ENCODE measurements at places on chromosomes 1 and 21.

DNA sequence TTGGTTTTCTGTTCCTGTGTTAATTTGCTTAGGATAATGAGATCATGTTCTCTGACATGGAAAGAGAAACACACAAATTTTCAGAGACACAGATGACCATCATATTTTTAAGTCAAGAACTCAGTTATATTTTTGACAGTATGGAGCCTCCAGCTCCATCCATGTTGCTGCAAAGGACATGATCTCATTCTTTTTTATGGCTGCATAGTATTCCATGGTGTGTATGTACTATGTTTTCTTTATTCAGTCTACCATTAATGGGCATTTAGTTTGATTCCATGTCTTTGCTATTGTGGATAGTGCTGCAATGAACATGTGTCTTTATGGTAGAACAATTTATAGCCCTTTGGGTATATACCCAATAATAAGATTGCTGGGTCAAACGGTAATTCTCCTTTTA, 47.0 kb downstream of the DDR2 start:
- no peak for DNase-seq

DNA sequence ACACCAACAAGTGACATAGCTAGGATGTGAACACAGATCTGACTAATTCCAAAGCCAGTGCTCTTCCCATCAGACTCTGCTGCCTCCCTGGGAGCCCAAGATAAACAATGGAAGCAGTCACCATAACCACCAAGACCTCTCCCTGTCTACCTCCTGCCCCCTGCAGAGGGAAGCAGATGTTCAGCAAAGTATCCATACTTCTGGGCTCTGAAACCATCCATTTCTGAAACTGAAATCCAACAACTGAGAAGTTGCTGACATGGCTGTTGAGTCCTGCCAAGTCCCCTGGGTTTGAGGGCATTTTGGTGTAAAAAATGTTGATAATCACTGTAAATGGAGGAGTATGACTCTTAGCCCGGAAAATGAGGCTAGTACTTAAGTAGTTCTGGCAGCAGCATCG, 102.1 kb downstream of the TYW3 start:
- peak; percentile 4 for DNase-seq

DNA sequence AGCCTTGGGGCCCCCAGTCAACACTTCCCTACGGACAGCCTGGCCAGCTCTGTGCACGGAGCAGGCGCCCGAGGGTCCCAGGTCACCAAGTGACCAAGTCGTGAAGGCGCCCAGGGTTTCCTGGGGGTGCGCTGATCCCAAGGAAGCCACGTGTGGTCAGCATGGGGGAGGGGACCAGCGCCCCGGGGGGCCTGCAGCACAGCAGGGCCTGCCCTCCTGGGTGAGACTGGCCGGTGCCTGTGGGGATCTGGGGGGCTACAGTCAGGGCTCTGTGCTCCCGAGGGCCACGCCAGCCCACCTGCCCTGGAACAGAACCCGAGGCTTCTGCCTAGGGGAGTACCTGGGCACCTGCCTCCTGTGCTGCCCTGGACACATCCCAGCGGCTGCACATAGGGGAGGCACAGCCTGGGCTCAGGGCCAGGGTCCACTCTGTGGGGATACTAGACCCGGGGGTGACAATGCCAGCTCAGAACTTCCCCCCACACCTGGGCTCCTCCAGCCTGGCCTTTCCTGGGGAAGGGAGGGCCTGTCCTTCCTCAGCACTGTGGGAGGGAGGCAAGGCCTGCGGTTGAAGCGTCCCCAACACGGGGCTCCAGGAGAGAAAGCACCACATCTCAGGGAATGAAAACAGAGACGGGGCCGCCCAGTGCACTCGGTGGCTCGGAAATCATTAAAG, 6.2 kb upstream of the POFUT2 start:
- DNase-seq, result no peak

- peak; percentile 36 for DNase-seq
Measured at GRCh38 chr1:115114308-115114707, 25.0 kb upstream of the TSPAN2 start.

DNA sequence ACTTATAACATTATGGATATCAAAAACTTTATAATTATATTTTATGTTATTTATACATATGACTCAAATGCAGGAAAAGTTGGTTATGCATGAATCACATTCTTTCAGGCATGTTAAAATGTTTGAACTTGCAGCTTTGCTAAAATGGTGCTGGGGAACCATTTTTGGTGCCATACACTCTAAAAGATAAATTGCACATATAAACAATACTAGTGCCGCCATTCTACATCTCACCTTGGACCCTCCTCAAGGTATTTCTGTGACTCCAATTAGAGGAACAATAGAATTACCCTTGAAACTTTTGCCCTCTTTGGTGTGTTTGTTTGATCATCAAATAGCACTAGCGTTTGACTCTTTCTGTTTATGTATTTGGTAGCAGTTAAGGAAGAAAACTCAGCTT, 997 bp downstream of the PRKACB start:
- DNase-seq, result no peak

DNA sequence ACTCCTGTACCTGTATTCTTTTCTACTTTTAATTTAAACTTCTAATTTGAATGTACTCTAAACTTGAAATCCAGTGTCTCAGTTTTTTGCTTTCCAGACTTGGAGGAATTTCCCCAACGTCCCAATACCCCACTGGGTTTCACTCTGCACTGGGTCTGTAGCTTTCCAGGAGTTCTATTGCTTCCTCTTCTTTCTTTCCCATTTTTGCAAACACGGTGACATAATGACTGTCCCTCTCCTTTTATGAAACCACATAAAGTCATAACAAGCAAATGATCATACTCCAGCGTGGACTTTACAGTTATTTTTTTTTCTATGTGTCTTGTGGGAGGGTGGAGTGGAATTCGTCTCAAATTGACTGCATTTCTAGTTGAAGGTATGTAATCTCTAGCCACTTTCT, 97.1 kb downstream of the FASLG start:
- no peak for DNase-seq

- DNase-seq, result no peak
Measured at GRCh38 chr1:76492752-76493430, 374.4 kb upstream of the ST6GALNAC5 start.

DNA sequence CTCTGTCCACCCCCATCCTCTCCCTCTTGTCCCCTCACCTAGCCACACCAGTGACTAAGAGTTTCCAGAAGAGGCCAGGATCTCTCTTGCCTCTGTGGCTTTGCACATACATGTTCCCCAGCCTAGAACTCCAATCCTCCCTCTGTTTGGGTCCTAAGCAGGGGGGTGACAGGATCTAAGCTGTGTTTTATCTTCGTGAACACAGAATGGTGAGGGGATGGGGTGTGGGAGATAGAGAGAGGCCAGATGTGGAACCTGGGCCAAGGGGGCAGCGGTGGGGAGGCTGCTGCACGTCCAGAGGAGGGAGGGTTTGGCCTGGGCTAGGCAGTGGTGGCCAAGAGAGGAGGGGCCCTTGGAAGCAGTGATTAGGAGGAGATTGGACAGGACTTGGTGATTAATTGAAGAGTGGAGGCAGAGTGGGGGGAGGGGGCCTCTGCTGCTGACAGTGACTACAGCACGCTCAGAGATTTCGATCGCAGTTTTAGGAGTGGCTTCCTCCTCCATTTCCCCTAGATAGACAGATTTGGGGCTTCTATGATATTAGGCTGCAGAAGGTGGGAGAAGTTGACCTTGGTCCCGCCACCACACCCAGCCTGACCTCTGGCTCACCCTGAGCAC, 17.1 kb upstream of the ADGRB2 start:
- DNase-seq, result no peak

- no peak for DNase-seq
Measured at GRCh38 chr1:169644297-169644696, 14.4 kb upstream of the SELP start.

GRCh38 chr21:38249256-38249655, 7.5 kb upstream of the KCNJ15 start:
- no peak for DNase-seq

GRCh38 chr1:73637264-73637663, 560.7 kb downstream of the LRRIQ3 start:
- DNase-seq, result no peak

DNA sequence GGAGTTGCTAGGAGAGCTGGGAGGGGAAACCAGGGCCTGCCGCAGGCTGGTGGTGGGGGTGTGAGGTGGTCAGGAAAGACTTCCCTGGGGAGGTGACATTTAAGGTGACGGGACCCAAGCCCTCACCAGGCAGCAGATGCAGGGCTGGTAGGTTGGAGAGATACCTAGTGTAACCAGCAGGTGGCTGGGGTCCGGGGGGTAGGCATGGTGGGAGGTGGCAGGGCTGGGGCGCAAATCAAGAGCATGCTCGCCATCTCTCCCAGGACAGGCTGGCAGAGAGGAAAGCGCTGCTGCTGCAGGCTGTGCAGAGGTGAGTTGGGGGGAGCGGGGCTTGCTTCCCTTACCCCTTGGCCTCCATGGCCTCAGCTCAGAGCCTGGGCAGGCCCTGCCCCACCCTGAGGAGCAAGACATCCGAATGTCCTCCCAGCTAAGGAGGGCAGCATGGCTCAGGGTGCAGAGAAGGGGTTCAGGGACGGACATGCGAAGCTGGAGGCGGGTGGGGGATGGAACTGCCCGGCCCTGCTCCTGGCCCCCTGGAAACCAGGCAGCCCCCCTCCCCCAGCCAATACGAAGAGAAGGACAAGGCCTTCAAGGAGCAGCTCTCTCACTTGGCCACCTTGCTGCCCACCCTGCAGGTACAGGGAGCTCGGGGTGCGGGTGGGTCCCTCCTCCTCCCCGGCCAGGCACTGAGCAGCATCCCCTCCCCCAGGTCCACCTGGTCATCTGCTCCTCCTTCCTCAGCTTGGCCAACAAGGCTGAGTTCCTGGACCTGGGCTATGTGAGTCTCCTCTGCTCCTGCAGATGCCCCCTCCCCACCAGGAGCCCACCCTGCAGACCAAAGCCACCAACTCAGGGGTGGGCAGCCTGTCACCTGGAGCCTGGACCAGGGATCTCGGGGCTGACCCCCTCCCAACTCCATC, 4.0 kb downstream of the RNF207 start:
- DNase-seq, result no peak

GRCh38 chr1:150146849-150147542, 2.7 kb upstream of the PLEKHO1 start:
- DNase-seq, result no peak

DNA sequence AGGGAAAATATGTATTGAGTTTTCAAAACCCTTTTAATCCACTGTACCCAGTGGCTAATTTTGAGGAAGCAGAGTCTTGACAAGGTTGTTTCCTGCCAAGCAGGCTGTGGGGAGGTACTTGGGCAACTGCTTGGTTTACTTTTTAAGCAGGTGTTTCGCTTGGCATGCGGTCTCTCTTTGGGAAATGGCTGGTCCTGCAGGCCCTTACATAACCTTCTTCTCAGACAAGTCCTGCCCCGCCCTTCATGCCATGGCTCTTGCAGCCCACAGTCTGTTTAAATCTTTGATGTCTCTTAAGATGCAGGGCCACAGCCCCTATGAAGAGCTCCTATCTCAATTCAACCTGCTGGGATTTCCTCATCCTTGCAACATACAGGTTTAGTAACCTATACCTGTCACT, 36.0 kb upstream of the ABCD3 start:
- DNase-seq, result no peak

DNA sequence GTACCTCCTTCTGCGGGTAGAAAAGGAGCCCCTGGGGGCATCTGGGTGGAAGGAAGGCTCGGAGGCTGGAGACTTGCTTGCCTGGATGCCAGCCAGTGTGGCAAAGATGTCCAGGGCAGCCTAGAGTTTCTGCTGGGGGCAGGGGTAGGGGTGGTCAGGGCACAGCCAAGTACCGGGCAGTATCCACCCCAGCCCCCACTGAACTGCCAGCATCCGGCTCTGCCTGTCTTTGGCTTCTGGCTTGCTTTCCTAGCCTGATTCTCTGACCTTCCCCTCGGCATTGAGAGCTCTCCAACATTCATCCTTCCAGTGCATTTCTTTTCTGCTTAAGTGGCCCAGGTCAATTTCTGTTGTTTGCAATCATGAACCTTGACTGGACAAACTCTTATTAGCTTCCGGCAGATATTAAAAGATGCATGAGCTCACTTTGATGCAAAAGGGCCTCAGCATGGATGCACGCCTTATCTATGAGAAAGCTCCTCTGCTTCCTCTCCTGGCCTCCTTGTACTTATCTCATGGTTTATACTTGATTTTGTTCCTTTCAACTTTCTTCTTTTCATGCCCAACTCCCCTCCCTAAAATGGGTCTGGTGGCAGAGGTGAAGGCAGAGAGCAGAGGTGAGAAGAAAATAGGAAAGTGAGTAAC, 116.9 kb downstream of the HLCS start:
- no peak for DNase-seq

- no peak for DNase-seq
Measured at GRCh38 chr21:19553919-19554615, 1150.5 kb upstream of the TMPRSS15 start.

DNA sequence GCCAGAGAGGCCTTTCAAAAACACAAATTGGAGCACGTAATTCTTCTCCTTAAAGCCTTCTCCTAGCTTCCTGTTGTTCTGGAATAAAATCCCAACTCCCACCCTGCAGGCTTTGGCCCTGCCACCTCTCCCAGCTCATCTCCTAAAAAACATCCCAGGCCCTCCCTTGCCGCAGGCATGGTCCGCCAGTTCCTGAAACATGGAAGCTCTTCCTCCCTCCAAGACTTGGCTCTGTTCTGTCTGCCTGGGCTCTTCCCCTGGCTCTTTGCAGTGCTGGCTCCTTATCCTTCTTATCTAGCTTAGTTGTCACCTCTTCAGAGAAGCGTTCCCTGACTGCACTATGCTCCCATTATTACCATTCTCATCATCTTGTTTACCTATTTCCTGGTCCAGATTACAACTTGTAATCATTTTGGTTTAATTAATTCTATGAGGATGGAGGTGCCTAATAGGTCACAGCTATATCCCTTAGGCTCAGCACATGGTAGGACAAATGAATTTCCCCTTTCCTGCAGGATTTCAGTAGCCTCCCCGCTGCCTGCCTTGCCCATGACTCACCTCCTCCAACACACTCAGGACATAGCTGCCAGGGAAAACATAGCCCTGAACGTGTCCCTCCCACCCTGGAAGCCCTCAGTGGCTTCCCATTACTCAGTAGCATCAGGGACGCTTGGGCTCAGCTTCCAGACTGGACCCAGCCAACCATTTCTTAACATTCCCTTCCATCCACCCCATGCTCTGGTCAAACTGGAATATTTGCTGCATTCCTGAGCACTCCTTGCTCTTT, 15.7 kb upstream of the IGSF21 start:
- DNase-seq, result peak; percentile 75

DNA sequence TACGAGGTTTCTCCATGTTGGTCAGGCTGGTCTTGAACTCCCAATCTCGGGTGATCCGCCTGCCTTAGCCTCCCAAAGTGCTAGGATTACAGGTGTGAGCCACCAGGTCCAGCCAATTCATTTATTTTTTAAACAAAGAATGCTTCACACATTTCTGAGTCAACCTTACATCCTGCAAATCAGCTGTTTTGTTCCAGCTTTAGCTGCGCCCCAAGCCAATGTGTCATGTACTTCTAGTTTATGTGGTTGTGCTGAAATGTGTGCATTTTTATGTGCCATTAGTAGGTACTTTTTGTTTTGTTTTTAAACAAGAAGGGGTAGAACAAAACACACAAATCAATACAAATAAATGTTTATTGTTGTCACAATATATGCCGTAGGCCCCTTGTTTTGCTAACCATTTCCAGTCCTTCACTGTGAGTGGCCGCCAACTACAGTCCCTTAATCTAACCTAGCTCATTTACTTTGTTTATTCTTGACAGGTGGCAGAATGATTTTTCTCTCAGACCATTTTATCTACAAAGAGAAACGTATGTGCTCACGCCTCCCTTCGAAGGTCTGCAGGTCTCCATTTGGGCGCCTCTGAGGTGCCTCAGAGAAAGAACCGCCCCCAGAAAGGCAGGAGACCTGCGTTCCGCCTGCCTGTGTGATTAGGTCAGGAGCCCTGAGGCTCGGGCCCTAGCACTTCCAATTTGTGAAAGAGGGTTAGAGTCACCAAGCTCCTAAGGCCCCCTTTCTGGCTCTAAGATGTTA, 2.8 kb upstream of the CASQ2 start:
- no peak for DNase-seq
